ENCODE measurements at places on chromosomes 13 and 19.

- peak; percentile 89 for DNase-seq
Observed at GRCh38 chr19:45927565-45928261, 13.1 kb upstream of the NANOS2 start.

GRCh38 chr13:32902874-32903273 is 113.3 kb upstream of the KL start:
- no peak for DNase-seq

DNA sequence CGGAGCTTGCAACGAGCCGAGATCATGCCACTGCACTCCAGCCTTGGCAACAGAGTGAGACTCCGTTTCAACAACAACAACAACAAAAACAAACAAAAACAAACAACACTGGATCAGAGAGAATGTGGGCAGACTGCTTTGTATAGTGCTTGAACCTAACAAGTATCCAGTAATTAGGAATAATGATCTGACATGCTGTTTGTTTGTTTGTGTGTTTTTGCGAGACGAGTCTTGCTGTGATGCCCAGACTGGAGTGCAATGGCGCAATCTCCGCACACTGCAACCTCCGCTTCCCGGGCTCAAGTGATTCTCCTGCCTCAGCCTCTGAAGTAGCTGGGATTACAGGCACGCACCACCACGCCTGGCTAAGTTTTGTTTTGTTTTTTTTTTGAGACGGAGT is 14.0 kb downstream of the SAE1 start:
- DNase-seq: no peak

DNA sequence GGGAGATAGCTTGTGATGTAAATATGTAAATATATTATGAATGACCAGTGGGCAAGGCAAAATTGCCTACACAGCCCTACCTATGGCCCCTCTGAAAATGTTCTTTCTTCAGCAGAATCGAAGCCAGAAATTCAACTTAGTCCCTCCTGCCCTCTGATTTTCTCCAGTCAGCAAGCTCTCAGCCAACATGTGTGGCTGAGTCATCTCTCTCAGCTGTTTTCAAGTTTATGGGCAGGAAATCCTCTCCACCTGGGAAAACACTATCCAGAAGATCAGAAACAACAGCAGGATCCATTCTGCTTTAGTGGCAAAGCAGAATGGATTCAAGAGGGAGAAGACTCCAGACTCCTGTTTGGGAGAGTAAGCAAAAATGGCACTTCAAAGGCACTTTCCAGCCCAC is 8.9 kb upstream of the ZNF527 start:
- peak; percentile 78 for DNase-seq

GRCh38 chr19:4541114-4541805 is 1.4 kb upstream of the LRG1 start:
- DNase-seq: no peak

DNA sequence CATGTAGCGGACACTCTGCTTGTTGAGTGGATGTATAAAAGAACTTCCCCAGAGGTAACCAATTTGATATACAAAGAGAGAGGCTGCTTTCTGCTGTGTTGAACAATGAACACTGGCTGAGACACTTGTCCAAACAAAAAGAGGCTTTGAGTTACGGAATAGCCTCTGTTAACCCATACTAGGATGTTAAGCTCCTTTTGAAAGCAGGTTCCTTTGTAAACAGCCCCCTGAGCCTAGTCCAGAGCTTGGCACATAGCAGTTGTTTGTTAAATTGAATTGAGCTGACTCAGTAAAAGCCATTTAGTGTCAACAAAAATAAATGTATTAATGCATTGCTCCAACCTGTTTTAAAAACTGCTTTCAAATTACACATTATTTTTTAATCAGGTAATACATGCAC is 200.1 kb downstream of the MZT1 start:
- no peak for DNase-seq

GRCh38 chr13:46388846-46389245 is 1.8 kb upstream of the RUBCNL start:
- no peak for DNase-seq

- no peak for DNase-seq
Observed at GRCh38 chr13:75813323-75813722, 177.2 kb downstream of the LMO7 start.

- no peak for DNase-seq
Observed at GRCh38 chr13:30978981-30979956, 46.8 kb downstream of the TEX26 start.

DNA sequence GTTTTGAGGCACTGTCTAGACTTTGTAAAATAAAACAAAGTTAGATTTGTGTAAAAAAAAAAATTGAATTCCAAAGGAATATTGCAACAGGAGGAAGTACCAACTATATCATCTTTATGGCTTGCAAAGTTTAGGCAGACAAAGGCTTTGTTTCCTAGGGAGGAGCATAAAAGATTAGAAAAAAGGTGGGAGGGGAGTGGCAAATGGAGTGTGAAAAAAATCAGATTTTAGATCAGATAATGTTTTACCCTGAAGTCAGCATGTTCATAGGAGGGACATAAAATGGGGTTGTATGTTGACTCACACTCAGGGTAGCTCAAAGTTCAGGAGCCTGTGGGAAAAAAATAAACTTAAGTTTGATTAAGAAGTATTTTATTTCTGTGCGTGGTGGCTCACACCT is 3.7 kb downstream of the ZNF85 start:
- DNase-seq: peak; percentile 1

- DNase-seq: no peak
Observed at GRCh38 chr19:34300962-34301361, 46.6 kb downstream of the GARRE1 start.

DNA sequence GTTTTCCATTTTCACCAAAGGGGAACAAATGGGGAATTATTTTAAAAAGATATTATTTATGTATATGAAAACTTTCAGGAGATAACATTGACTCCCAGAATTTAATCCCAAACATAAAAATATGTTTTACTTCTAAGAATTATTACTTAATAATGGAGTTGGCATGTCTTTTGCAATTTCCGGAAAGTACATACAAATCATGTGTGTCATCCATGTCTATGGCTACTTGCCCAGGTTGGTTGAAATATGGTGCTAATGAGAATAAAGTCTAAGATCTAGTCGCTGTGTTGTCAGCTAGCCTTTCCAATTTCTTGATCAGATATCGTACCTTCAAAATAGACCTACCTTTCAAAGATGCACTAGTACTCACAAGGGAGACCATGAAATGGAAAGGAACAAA is 1003.2 kb upstream of the PCDH20 start:
- DNase-seq: no peak

DNA sequence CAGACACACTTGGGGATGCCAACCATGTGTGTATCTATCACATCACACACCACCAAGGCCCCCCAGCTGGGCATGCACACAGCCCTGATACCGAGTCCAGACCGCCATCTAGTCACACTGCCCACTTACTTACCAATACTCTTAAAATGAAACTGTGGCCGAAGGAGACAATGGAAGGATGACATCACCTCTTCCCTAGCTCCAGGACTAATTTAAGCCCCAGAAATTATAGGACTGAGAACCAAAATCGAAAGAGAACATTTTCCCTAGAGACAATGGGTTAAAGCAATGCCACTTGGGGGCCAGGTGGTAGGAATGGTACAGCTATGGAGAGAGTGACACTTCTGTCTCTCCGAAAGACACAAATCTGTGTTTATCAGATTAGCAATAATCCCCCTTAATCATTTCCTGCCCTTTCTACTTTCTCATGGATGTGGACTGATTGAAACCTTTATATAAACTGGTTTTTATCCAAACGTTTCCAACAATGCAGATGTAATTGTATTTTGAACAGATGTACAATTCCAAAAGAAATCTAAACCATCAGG is 663 bp upstream of the GGACT start:
- DNase-seq: no peak

DNA sequence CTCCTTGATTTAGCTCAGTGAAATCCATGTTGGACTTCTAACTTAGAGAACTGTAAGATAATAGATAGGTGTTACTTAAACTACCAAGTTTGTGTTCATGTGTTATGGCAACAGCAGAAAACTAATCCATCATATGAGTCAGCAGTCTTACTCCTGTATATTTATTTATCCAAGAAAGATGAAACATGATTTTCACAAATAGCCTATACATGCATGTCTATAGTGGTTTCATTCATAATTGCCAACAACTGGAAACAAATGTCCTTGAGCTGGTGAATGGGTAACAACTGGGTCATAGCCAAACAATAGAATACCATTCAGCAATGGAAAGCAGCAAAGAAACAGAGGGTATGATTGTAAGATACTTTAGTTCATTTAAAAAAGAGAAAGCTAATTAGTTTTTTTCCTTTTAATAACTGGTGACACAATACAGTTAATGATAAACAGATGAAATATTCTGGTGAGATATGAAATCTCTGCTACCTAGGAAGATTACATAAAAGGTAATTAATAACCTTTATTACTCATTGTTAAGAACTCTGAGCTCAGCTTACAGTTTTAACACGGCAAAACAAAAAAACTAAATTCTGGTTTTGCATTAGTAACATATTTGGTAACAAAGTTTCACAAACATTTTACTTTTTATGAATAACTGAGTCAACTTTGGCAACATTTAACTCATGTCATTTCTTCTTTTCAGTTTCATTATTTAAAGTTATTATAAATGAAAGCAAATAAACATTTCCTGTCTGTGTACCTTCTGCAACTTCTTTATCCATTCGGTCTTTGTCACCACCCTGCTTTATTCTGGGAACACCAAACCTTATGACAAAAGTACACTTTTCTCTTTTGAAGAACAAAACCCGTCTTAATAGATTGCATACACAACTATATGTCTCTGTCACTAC is 181.3 kb downstream of the LIG4 start:
- DNase-seq: no peak

DNA sequence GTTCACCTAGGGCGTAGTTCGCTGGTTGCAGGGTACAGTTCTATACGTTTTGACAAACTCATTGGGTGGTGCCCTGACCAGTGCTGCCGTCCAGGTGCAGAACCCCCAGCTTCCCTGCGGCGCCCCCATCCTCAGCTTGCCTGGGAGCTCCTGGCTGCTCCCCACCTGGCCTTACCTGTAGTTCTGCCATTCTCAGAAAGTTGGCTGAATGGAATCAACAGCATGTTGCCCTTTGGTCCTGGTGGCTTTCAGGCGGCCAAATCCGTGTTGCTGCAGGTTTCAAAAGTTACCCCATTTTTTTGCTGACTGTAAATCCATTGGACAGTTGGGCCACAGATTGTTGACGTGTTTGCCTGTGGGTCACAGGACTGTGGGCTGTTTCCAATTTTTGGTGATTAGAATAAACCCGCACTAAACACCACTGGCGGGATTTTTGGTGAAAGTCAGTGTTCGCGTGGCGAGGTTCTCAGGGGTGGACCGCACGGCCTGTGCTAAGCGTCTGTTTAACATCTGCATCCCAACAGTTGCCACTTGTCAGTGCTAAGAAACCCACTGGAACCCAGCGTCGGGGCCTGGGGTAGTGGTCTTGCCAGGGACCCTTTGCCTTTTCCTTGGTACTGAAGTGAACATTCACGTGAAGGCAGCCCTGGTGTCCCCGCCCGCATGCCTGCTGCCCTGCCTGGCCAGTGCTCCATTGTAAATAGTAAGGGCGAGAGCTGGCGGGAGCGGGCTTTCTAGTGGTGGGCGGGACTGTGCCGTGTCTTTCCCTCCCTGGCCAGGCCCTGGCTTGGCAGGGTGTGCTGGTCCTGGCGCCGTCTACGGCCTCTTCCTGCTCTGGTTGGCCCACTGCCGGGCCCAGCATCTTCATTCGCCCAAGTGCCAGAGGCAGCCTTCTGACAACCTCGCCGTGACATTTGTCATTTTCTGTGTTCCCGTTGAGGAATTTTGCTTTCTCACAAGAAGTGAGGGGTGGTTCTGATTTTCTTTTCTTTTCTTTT is 3.3 kb downstream of the DOT1L start:
- DNase-seq: peak; percentile 68

- no peak for DNase-seq
Observed at GRCh38 chr19:29305268-29305667, 92.3 kb upstream of the UQCRFS1 start.

DNA sequence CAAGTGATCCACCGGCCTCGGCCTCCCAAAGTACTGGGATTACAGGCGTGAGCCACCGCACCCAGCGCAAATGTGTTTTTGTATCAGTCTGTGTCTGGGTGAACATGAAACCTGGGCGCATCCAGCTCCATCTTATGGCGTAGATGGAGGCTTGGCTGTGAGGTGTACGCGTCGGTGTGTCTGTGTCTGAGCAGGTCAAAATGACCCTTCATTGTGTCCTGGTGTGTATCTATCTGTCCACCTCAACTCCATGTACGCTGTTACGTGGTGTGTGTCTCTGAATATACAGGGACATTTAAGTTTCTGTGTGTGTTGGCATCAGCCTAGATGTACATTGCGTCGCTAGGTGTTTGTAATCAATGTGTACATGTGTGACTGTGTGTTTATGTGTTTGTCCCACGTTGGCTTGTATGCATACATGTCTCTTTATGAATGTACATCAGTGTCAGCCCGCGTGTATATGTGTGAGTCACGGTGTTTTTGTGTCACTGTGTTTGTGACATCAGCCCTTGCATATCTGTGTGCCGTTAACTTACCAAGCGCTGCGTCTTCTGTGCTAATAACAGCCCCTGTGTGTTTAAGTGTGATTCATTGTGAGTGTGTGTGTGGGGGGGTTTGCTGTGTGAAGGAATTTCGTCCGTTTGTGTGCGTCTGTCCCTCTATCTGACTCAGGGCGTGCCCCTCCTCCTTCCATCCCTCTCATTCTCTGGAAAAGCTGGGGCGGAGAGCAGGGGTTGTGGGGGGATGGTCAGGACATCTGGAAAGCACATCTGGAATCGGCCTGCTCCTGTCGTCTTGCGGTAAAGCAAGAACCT is 6.4 kb downstream of the AXL start:
- peak; percentile 99 for DNase-seq

DNA sequence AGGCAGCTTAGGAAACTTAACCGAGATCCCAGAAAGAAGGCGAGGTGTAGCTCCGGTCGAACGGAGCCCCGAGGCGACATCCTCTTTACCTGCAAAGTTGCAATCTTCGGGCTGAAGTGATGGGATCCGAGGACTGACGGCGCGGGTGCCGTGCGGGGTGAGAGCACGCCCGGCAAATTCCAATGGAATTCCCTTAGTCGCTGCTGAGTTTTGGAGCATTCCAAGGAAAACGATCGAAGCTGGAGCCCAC is 141 bp downstream of the TRPC4 start:
- DNase-seq: no peak

- DNase-seq: peak; percentile 51
Observed at GRCh38 chr13:75798353-75799255, 162.5 kb downstream of the LMO7 start.

DNA sequence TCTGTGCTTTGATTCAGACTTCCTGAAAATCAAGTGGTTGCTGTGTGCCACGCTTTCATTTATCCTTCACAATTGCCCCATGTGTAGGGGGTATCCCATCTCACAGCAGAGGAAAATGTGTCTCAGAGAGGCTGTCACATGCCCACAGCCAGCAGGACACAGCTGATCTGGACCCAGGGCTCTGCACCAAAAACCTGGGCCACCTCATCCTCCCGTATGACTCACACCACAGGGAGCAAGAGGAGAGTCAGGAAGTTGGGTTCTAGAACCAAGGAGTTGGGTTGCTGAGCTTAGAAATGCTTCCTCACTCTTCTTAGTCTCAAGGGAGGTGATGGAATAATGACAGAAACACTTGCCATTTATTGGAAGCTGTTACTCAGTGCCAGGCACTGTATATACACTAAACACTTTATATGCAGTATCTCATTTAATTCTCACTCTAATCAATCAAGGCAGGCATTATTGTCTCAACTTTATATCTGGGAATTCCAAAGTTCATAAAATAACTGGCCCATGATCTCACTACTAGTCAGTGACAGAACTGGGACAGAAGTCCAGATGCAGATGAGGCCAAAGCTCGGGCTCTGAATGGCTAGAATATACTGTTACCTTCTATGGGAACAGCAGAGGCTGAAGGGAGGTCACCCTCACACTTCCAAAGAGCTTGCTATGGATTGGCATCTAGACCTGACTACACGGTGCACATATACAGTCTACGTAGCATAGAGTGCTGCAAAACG is 47.7 kb upstream of the ATP12A start:
- DNase-seq: no peak

All from fibroblast of villous mesenchyme (primary cell).